ENCODE measurements at places on chromosomes 3 and 15. TPM values are rescaled to one million over a fixed set of nuclear protein-coding genes. Genes with fewer than 3 reads are reported as not detected.
A peak's percentile ranks its signal among the peaks of the same experiment; 100 is the strongest.

- no peak for DNase-seq
Measured at GRCh38 chr15:49900006-49900902, 218.8 kb downstream of the ATP8B4 start.

DNA sequence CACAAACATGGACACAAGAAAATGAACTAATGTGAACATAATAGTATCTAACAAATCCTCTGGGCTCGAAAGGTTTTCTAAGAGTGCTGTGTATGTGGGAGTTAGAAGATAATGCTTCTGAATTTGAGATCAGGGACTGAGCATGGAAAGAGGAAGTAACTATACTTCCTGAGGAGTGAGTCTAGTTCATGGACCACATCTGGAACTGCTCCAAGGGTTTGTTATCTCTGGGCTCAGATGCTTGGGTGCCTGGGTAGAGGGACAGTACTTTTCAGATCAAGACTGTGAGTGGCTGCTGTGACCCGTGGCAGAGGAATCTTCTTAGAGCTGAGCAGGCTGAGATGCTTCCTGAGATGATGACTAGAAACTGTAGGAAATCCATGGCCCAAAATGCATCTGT, 28.5 kb downstream of the TBC1D23 start:
- DNase-seq = peak; percentile 82

DNA sequence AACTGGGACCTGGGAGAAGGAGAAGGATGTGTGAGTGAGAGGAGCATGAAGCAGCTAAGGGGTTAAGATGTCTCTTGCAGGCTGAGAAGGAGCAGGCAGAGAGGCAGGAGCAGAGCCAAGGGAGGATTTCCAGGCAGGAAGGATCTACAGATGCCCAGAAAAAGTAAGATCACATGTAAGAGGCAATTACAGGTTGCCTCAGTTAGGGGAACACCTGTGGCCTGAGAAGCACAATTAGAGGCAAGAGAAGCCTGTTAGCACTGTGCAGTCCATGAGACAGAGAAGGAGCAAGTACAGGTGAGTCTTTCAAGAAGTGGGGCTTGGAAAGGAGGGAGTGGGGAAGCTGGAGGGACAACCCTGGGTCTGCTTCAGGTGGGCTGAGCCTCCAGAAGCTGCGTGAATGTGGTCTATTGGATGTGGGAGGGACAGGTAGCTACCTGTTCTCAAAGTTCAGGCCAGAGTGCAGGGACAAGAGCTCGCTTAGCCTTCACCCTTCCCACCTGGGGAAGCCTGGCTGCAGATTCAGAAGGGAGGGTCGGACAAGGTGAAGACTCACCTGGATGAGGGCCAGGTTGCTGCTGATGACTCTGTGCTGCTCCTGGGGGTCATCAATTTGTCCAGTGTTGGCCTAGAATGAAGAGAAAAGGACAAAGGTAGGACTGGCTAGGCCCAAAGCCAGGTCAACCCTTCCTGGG, 50.7 kb downstream of the SLC41A3 start:
- no peak for DNase-seq

GRCh38 chr3:194294895-194295214, 56.3 kb downstream of the CPN2 start:
- no peak for DNase-seq

- no peak for DNase-seq
Measured at GRCh38 chr15:78641749-78642275, 802 bp upstream of the CHRNB4 start.

GRCh38 chr15:59845942-59846499, 156.9 kb upstream of the BNIP2 start:
- DNase-seq = no peak

DNA sequence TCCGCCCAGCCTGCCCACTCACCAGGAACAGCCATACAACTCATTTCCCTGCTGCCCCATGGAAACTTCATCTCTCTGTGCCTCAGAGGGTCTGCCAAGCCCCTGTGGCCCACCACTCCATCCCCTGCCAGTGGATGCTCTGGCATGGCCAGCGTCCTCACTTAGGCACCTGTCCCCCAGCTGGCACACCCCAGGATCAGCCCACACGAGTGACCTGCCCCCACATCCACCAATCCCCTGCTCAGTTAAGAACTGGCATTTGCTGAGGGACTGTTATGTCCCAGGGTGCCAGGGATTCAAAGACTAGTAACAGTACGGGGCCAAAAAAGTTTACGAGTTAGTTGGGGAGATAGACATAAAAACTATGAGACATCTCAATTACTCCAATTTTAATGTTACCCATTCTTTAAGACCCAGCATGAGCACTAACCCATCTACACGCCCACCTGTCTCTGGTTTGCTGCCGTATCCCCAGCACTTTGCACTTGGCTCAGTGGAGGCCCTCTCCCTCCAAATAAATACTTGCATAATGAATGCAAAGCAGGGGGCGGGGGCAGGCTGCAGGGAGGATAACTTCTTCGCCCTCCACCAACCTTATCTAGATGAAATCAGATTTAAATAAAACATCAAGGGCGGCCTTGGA, 11.6 kb upstream of the BAHD1 start:
- DNase-seq = no peak

Gene AMIGO3
- 0.18 TPM for total RNA-seq

Gene SLC38A3
- 0.27 TPM for total RNA-seq
